LHCN-M2 (cell line): ENCODE measurements at places on chromosomes 1 and 21.
A peak's percentile ranks its signal among the peaks of the same experiment; 100 is the strongest.

GRCh38 chr1:61472876-61473275, 252.1 kb downstream of the TM2D1 start:
- peak; percentile 7 for DNase-seq

GRCh38 chr21:15688809-15689208, 41.0 kb upstream of the USP25 start:
- DNase-seq = peak; percentile 94

DNA sequence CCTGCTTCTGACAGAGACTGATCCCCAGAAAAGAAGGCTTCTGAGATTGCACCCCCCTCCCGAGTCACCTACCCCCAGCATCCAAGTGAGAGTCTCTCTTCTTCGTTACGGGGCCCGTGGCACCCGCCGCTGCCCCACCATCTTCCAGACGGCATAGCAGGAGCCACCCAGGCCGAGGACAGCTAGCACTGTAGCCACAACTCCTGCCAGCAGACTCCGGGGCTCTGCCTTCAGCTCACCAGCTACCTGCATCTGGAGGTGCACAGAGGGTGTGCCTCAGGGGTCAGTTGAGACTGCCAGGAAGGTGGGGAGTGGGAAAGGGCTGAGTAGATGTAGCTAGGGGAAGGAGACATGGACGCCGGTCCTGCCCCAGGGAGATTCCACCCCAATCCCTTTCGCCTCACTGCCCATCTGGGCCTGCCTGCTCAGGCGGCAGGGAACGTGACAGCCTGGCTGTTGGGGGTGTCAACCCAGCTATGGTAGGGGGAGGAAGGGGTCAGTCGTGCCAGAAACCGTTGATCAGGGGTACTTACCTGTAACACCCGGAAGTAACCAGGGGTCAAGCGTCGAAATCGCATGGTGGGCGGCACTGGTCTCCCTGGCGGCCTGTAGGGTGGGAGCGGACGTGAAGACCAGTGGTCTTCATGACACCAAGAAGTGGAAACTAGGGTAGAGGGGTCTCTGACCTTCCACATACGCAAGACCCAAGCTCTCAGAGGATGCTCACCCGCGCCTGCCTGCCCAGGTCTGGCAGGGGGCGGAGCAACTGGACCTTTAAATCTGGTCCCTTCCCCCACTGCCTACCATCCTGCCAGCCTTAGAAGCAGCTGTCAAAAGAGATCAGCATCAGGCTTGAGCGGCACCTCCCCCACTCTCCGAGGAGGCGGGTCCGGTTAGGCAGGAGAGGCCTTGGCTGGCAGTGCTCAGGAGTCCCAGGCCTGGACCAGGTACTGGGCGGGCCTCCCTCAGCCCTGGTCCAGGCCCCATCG, at the start of gene ZNF593OS:
Gene ZNF593OS, minus strand, starts transcription at position 749 of the 989 bp plus-strand sequence. Its CDS starts 171 bp downstream, at position 578.
- no peak for DNase-seq

DNA sequence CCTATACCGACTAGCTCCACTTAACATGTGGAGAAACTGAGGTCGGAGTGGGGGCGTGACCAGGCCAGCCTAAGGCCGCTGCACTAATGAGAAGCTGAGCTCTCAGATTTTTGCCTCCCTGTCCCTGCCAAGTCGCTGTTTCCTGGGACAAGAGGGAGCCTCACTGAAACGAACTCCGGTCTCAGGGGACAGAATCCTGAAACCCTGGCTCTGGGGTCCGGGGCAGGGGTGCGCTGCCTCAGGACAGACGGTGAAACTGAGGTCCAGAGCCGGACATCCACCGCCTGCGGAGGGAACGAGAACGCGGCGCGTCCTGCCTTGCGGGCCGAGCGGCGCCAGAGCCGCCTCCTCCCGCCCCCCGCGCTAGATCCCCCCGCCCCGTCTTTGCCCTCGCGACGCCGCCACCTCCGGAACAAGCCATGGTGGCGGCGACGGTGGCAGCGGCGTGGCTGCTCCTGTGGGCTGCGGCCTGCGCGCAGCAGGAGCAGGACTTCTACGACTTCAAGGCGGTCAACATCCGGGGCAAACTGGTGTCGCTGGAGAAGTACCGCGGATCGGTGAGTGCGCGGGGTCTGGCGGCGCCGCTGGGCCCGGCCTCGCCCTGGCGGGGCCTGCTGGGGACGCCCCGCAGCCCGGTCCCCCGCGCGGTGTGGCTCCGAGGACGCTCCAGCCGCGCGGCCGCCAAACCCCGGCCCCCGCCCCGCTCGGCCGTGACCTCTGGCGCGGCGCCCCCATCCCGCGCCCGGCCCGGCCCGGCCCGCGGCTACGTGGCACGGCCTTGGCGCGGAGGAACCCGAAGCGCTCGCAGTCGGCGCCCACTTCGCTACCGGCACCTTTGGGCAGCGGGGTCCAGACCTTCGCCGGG, at the start of gene GPX7:
Gene GPX7, plus strand, starts transcription at position 381 of the 865 bp plus-strand sequence. Its CDS starts 39 bp downstream, at position 420.
- peak; percentile 52 for DNase-seq

DNA sequence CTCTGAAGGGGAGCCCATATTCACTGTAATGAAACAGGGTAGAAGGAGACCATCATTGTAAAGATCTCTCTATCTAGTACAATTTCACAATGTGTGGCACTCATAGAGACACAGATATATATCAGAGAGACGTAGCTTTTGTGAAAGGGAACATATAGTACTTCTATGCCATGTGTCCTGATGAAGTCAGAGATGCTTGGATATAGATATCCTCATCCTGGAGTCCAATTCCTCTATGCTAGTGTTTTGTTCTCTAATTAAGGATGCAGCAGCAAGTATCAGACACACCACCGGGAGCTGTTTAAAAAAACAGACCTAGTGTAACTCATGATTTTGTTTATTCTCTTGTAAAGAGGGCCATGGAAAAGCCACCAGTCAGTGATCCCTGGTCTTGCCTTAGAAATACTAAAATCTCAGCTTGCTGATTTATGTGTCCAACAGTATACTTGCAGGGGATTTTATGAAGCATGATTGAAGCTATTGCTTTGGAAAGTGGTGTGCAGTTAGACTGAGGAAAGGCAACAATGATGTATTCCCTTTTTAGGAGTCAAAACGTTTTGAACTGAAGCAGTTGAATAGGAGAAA, 2.5 kb downstream of the NCAM2 start:
- DNase-seq = no peak

- no peak for DNase-seq
These were observed 564.2 kb downstream of the PTPRU start for GRCh38 chr1:29800522-29800956.

DNA sequence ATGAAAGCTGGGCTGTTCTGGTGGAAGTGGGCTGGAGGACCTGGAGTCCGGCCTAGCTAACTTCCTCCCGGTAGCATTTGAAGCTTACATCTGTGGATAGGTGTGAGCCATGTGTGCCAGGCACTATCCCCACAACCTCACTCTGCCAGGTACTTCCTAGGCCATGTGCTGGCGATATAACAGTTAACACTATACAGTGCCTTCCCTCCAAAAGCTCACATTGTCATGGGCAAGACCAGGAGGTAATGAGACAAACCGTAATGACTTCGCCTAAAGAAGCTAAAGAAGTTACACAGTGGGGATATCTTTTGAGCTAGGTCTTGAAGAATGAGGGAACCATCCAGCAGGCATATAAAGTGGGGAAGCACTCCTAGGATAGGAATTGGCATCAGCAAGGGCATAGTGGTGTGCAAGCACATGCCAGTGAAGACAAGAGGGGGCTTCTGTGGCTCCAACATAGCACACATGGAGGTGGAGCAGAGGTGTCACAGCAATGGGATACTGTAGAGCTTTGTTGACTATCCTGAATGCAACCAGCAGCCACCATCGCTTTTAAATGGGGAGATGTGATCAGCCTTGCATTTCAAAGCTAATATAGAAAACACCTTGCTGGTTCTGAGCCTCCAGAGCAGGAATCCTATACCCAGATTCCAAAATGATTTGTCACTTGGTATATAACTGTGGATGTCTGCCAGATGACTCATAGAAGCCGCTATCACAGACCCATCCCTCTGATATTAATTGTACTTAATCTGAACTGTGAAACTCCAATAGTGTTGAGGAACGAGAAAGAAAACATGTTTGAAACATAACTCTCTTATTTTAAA, 466.3 kb downstream of the LMO4 start:
- peak; percentile 64 for DNase-seq

GRCh38 chr1:51421964-51422363, 91.6 kb upstream of the TTC39A start:
- peak; percentile 54 for DNase-seq

GRCh38 chr21:22062472-22063139, 1064.4 kb downstream of the NCAM2 start:
- DNase-seq = no peak

DNA sequence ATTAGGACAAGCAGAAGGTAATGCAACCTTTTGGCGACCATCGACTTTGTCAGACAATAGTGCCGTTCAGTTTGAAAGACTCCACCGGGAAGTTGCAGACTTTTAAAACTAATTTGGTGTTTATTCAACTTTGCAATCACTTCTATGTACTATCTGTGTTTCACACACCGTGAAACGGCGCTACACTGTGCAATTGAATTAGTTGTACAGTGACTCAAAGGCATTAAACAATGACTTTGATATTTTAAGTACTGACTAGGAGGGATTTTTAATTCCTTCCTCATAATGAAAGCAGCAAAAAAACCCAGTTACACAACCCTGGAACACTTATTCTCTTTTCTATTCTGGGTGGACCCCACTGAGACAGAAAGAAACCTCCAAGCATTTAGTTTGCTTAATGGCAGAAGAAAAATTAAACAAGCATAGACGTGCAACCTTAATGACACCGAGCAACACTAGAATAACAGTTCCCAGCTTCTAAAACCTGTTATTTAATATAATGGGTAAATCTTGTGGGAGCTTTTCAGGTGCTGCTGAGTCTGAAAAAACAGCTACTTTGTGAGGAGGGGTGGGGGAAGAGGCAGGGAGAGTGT, 176.8 kb downstream of the LMO4 start:
- DNase-seq = no peak

- no peak for DNase-seq
These were observed 82.3 kb downstream of the ITPKB start for GRCh38 chr1:226656601-226657277.

GRCh38 chr1:18145851-18146618, 38.4 kb downstream of the IGSF21 start:
- DNase-seq = no peak

DNA sequence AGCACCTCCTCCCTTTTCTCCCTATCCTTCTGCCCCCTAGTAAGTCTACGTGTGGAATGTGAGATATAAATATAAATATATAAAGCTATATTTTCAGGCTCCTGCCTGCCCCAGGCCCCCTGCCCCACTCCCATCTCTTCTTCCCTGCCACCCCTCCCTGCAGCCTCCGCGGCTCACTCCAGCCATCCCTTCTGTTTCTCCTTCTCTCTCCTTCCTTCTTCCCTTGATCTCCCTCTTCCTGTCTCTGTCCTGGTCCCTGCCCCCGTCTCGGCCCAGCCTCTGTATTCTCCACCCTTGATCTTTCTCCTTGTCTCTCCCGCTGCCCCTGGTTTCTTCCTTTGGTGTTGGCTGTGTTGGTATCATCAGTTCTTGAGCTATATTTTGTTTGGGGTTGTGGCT, 23.2 kb downstream of the DMBX1 start:
- DNase-seq = no peak

DNA sequence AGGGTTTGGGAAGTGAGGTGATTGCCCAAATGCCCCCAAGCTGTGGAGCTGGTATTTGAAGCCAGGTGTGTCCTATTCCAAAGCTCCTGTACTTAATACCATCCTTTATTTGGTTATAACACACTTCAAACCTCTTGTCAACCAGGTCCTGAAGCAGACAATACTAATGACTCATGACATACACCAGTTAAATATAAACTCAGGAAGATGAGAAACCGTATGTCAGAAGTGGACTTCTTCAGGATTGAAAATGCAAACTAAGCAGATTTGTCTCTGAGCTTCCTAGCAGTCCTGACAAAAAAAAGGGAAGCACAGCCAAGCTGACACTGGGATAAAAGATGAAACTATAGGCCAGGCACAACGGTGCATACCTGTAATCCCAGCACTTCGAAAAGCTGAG, 70.6 kb downstream of the ALPL start:
- DNase-seq = no peak

GRCh38 chr1:226603022-226603857, 54.7 kb downstream of the STUM start:
- peak; percentile 8 for DNase-seq

GRCh38 chr1:150820730-150821512, 12.9 kb upstream of the CTSK start:
- peak; percentile 12 for DNase-seq

GRCh38 chr1:162695687-162696086, 63.4 kb downstream of the DDR2 start:
- DNase-seq = no peak

DNA sequence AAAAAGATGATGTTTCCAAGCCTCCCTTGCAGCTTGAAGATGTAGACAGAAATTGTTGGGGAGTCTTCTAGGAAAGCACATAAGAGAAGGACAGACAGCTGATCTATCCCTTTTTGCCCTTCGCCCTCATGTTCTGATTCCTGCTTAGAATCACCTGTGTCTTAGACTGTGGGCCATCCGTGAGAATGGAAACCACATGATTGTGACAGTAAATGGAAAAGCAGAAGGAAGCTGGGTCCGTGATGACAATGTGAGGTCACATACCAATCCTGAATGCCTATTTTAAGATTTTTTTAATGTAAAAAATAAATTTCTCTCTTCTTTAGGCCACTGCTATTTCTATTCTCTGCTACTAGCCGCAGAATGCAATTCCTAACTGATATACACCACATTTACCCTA, 67.7 kb upstream of the C1orf87 start:
- DNase-seq = no peak

GRCh38 chr1:242426271-242426905, 98.1 kb downstream of the PLD5 start:
- DNase-seq = no peak

GRCh38 chr21:17359781-17360180, 153.1 kb upstream of the CXADR start:
- no peak for DNase-seq

GRCh38 chr1:41664861-41665640, 180.6 kb upstream of the EDN2 start:
- peak; percentile 65 for DNase-seq

- DNase-seq = peak; percentile 61
These were observed 557.4 kb upstream of the ZRANB2 start for GRCh38 chr1:71638081-71638766.

- peak; percentile 66 for DNase-seq
These were observed 49.6 kb upstream of the KCTD3 start for GRCh38 chr1:215517441-215517891.
